ENCODE measurements at places on chromosomes 7 and 10.

DNA sequence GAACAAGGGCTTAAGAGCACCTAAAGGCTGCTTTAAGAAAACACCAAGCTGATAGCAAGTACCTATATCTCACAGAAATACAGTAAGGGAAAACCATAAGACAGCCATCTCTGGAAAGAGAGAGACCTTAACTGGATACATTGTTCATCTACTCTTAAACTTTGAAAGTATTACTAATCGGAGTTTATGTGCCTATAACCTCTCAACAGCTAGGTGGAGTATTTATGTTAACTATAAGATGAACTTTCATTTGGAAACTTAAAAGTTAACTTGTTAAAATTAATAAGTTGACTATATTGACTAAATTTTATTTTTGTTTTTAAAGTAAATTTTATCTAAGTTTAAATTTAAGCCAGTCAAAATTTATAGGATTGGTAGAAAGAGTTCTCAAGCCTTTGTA is 90.6 kb downstream of the USP6NL start:
- DNase-seq: no peak

GRCh38 chr10:34537629-34538231 is 277.4 kb downstream of the PARD3 start:
- DNase-seq: no peak

- no peak for DNase-seq
These were observed 19.2 kb downstream of the ERCC6 start for GRCh38 chr10:49519717-49520116.

- no peak for DNase-seq
These were observed 149.6 kb upstream of the PPP2R2D start for GRCh38 chr10:131750973-131751826.

GRCh38 chr7:148912758-148913541 is 28.9 kb upstream of the EZH2 start:
- peak; percentile 59 for DNase-seq

GRCh38 chr7:107564553-107565298 is 955 bp downstream of the DUS4L start:
- no peak for DNase-seq

GRCh38 chr10:94645285-94645684 is 38.2 kb upstream of the CYP2C18 start:
- DNase-seq: no peak

GRCh38 chr10:116536810-116537209 is 8.9 kb upstream of the PNLIP start:
- DNase-seq: no peak

- DNase-seq: no peak
These were observed 5.1 kb downstream of the KCNIP2 start for GRCh38 chr10:101838416-101838970.

GRCh38 chr10:16943295-16944285 is 126.4 kb upstream of the RSU1 start:
- no peak for DNase-seq

Data from activated naive CD4-positive, alpha-beta T cell treated with anti-CD3 and anti-CD28 coated beads, Interleukin-2, amount 50 U/mL, for 16 hours (primary cell).